ENCODE measurements at places on chromosomes 3 and 15.
A peak's percentile ranks its signal among the peaks of the same experiment; 100 is the strongest.

DNA sequence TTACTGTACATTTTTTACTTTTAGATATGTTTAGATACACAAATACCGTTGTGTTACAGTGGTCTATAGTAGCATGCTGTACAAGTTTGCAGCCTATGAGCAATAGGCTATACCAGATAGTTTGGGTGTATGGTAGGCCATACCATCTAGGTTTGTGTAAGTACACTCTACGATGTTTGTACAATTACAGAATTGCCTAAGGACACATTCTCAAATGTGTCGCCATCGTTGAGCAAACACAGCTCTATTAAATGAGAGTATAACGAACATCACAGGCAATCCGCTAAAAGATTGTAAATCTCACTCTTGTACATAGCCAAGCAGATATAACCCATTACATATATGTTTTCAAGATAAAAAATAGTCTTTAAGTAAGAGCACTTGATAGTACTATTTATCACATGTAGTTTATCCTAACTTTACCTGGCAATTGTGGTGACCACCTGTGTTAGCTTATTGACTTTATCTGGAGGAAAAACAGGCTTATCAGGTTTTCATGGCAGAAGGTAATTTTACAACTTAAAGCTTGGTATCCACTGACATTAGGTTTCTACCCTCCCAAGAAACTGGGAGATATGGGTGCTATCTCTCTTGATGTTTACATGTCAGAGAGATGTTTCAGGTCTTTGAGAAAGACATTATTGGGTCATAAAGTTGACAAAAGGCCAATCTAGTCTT is 898.7 kb downstream of the NSUN3 start:
- no peaks in the 10 kb centered on the region for H3K36me3 ChIP-seq
- H3K27me3 ChIP-seq: no peaks in the 10 kb centered on the region
- H3K27ac ChIP-seq: no peak overlapping the region
- DNase-seq: no peak
- H3K4me1 ChIP-seq: no peaks in the 10 kb centered on the region

- no peak overlapping the region for H3K4me3 ChIP-seq
- DNase-seq: no peak
- H3K27ac ChIP-seq: no peak overlapping the region
- no peaks in the 10 kb centered on the region for H3K4me1 ChIP-seq
- H3K27me3 ChIP-seq: no peaks in the 10 kb centered on the region
Observed at GRCh38 chr15:97196048-97197014, 764.2 kb upstream of the ARRDC4 start.

DNA sequence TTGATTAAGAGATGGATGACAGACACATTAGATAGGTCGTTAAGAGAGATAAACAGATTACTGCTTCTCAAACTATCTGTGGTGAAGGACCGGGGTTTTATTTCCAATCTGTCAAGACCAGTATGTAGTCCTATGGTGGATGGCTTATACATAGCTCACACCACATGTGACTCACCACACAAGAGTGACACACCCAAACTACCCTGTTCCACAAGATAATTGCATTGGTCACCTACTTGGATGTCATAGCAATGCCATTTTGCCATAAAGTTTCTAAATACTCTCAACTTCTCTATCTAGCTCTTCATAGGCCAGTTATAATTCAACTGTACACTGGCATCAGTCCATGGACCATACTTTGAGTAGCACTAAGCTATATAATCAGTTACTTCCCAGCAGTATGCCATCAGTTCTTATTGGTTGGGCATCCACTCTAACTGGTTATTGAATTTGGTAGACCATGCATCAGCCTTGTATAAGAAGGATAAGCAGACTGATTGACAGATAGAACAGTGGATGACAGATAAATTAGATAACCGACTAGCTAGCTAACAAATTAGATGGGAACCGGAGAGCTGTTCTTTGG is 11.6 kb downstream of the WWTR1 start:
- no peak for DNase-seq
- no peak overlapping the region for H3K4me3 ChIP-seq
- no peaks in the 10 kb centered on the region for H3K36me3 ChIP-seq
- H3K27me3 ChIP-seq: peaks cover 2% of the 10 kb centered on the region

GRCh38 chr15:31387479-31388118 is 61.0 kb downstream of the KLF13 start:
- H3K36me3 ChIP-seq: no peaks in the 10 kb centered on the region
- H3K4me1 ChIP-seq: peaks cover 24% of the 10 kb centered on the region
- H3K27ac ChIP-seq: peak overlapping the region; percentile 35
- DNase-seq: no peak
- peak overlapping the region; percentile 0 for H3K4me3 ChIP-seq
- no peaks in the 10 kb centered on the region for H3K27me3 ChIP-seq

DNA sequence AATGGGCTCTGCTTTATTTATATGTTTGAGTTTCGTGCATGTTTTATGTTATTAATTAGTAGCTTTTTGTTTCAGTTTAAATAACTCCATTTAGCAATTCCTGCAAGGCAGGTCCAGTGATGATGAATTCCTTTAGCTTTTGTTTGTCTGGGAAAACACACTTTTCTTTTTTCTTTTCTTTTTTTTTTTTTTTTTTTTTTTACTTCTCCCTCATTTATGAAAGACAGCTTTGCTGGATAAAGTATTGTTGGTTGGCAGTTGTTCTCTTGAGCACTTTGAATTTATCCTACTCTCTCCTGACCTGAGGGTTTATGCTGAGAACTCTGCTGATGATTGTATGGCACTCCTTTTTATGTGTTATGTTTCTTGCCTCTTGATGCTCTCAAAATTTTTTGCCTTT is 35.7 kb downstream of the TMEM39A start:
- no peak overlapping the region for H3K27ac ChIP-seq
- no peaks in the 10 kb centered on the region for H3K4me1 ChIP-seq
- H3K27me3 ChIP-seq: no peaks in the 10 kb centered on the region
- DNase-seq: no peak
- no peak overlapping the region for H3K4me3 ChIP-seq

- H3K36me3 ChIP-seq: no peaks in the 10 kb centered on the region
- H3K4me3 ChIP-seq: no peak overlapping the region
- no peaks in the 10 kb centered on the region for H3K27me3 ChIP-seq
- H3K27ac ChIP-seq: no peak overlapping the region
- H3K4me1 ChIP-seq: peaks cover 57% of the 10 kb centered on the region
Observed at GRCh38 chr15:99429681-99430081, 136.1 kb upstream of the MEF2A start.

DNA sequence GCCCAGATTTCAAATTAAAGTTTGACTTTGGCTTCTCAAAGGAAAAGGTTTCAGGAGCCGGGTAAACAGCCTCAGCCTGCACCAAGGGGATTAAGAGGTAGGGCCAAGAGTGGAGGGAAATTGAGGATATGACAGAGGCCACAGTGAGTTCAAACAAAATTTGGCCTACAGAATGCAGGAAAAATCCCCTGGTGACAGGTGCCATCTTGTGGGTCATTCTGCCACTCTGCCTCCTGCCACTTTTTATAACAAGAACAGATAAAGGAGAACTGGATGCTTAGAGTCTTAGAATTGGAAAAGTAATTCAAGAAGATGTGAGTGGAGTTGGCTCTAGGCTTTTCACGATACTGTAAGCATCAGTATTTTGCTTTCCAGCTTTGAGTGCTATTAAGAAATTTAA is 253.2 kb downstream of the NR2F2 start:
- H3K4me3 ChIP-seq: no peak overlapping the region
- H3K36me3 ChIP-seq: no peaks in the 10 kb centered on the region
- no peak overlapping the region for H3K27ac ChIP-seq
- H3K4me1 ChIP-seq: no peaks in the 10 kb centered on the region
- no peak for DNase-seq
- no peaks in the 10 kb centered on the region for H3K27me3 ChIP-seq

DNA sequence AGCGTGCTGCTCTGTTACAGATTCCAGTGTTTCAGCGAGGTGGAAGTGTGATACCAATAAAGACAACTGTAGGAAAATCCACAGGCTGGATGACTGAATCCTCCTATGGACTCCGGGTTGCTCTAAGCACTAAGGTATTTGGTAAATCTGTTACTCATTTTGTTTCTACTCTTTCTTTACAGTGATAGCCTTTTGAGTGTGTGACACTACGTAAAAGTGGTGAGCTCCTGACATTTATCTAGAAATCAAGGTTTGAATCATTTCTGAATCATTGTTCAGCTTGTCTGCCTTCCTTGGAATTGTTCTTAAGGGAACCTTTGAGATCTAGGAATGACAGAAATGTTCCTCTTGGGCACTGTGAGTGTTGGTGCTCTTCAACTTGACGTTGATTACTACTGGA is 11.2 kb upstream of the CAPN3 start:
- H3K4me3 ChIP-seq: no peak overlapping the region
- H3K27ac ChIP-seq: no peak overlapping the region
- DNase-seq: no peak

DNA sequence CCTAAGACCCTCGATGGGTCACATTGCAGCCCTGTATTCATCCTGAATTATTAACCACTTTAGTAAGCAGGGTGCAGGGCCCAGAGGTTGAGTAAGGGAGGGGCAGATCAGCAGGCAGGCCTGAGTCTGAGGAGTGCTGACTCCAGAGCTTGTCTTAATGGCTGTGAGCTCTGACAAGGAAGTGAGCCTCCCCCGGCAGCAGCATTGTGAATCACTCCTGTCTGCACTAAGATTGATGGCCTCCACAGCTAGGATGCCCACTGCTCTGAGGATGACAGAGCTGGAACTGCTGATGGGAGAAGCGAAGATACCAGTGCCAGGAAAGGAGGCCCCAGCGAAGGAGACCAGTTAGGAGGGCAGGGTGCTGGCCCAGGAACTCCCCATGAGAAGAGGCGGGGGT is 46.5 kb upstream of the CCDC174 start:
- H3K4me1 ChIP-seq: no peaks in the 10 kb centered on the region
- H3K4me3 ChIP-seq: no peak overlapping the region
- no peak overlapping the region for H3K27ac ChIP-seq
- no peaks in the 10 kb centered on the region for H3K36me3 ChIP-seq
- no peak for DNase-seq
- peaks cover 11% of the 10 kb centered on the region for H3K27me3 ChIP-seq

GRCh38 chr3:124992041-124992440 is 57.5 kb upstream of the MUC13 start:
- DNase-seq: no peak
- no peak overlapping the region for H3K27ac ChIP-seq
- peaks cover 55% of the 10 kb centered on the region for H3K36me3 ChIP-seq
- H3K4me1 ChIP-seq: peaks cover 9% of the 10 kb centered on the region

GRCh38 chr3:123284399-123285010 is 82.8 kb downstream of the SEC22A start:
- no peak overlapping the region for H3K27ac ChIP-seq
- H3K27me3 ChIP-seq: no peaks in the 10 kb centered on the region
- no peaks in the 10 kb centered on the region for H3K36me3 ChIP-seq
- no peak for DNase-seq
- H3K4me3 ChIP-seq: no peak overlapping the region
- no peaks in the 10 kb centered on the region for H3K4me1 ChIP-seq

DNA sequence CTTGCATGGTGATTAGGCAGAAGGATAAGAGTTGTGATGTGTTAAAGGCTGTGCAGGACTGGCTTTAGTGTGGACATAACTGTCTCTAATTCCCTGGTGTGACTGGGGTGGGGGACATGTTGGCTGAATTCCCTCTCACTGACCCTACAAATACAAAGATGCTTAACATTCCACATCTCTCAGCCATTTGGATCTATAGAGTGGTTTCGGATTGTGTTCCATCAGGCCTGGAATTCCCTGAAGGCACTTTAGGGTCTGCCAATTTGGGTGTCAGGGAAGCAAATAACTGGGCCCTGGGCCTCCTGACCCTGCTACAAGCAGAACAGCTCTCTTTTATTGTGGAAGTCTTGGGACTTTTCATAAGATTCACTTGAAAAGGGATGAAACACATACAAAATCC is 56.2 kb downstream of the ARHGEF26 start:
- H3K36me3 ChIP-seq: no peaks in the 10 kb centered on the region
- no peak overlapping the region for H3K27ac ChIP-seq
- no peaks in the 10 kb centered on the region for H3K27me3 ChIP-seq
- no peak for DNase-seq
- H3K4me3 ChIP-seq: no peak overlapping the region

All from T-cell (primary cell).